ENCODE measurements at places on chromosomes 4 and X.

DNA sequence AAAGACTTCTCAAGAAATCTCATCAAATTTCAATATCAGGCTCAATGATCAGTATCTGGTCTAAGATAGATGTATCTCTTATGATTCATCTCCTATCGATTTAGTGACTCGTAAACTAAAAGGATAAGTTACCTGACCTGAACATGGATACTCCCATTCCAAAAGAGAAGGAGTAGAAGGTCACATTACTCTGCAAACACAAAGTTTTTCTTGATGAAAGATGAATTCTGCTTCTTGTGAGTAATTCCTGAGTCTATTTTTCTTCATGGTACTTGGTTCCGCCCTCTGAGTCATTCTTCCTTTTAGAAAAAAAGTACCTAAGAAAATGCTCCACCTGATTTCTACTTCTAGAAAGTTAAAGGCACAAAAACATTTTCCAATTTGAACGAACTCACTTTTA lies 223.1 kb upstream of the SLIT2 start:
- DNase-seq: no peak

- DNase-seq: no peak
Measured at GRCh38 chr4:33302321-33302720, 2582.2 kb downstream of the PCDH7 start.

DNA sequence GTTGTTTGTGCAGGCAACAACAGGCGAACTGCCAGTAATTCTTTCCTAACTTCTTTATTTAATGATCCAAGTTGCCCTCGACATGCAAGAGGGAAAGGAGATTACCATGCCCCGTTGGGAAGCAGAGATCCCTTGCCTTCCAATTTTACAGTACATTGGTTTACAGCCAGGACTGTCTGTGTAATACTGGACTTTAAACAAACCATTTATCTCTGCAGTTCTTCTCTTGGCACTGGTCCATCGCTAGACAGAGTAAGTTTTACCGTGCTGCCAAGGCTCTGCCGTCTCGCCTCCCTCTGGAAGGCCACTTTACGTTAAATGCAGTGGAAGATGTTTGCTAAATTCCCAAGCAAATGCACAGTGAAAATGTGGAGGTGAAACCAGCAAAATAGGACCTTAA lies 660.3 kb upstream of the PRKX start:
- no peak for DNase-seq

DNA sequence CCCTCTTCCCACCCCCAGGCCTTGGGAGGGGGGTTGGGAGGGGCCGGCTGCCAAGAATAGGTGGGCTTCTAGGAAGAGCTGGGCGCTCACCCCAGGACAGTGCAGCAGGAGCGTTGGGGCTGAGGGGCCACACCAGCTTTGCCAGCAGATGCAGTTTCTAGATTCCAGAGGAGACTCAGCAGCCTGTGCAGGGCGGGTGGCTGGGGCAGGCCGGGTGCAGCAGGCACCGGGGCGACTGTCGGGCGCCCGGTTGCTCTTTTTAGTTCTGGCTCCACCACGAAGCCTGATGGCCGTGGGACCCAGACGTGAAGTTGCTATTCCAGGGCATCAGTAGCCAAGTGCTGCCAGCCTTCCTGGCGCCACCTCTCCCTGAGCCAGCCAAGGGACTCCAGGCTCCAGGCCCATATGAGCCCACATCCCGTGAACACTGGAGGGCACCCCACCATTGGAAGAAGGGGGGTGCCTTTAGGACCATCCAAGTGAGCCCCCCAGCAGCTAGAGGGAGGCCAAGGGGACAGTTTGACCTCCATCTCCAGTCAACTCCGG lies 5.8 kb downstream of the SSR4 start:
- no peak for DNase-seq

- DNase-seq: no peak
Measured at GRCh38 chrX:112867570-112867969, 26.9 kb upstream of the AMOT start.

DNA sequence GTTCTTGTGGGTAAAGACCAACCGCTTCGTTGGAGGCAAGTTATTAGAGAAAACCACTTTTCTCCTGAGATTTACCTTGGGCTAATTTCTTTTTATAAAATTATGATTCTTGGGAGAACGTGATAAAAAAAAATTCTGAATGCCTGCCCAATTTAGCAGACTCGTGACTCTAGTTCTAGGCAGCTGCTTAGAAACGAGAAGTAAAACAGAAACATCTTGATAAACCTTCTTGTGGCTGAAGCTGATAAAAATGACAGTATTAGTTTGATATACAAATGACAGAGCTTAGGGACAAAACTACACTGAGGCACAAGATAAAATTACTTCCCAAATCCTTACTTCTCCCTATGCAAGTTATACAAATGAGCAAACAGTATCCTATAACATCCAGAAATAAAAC lies 458.9 kb upstream of the TEX13C start:
- no peak for DNase-seq

- DNase-seq: no peak
Measured at GRCh38 chr4:19278665-19279064, 973.0 kb upstream of the SLIT2 start.

GRCh38 chrX:143615851-143616250 lies 20.1 kb downstream of the SLITRK4 start:
- DNase-seq: no peak

DNA sequence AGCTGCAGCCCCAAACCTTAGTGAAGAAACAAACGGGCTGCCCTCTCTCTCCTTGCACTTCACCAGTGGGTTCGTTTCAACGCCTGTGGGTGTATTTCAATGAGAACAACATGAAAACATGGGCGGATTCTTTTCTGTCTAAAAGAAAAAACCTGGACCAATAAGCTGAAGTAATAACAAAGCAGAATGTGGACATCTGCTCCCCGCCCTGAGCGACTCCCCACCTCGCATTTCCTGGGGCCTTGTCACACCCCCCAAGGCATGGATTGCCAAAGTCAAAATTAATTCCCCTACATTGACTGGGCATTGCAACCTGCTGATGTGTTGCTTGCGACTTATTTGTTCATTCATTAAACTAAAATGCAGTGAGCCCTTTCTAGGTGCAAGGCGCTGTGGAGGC lies 142.9 kb downstream of the BCOR start:
- DNase-seq: no peak

DNA sequence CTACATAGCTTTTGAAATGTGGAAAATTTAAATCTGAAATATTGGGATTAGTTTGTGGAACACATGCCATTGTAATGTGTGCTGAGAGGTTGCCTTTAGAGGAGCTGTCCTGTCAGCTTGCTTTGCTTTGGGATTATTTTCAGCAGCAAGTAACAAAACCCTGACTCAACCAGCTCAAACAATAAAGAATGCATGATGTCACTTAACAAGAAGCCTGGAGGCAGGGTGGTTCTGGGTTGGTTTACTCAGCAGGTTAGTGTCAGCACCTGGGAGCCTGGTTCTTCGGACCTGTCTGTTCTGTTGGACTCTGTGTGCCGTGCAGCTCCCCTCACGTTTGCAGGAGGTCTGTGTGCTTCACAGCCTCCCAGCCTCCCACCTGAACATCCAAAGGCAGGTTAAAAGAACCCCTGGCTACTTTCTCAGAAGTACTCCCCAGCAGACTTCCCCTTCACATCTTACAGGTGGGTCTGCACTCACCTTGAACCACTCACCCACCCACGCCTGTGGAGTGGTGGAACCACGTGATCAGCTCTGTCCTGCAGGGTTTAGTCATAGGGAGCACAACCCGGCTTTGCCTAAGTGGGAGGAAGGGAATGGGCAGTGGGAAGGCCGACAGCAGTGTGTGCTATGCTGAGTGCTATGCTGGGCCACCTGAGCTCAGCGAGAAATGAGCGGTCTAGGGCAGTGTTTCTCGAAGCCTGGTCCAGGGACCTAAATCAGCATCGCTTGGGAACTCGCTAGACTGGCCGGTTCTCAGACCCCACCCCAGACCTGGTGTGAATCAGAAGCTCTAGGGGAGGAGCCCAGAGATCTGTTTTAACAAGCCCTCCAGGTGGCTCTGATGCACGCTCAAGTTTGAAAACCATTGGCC lies 20.4 kb downstream of the TMEM131L start:
- no peak for DNase-seq

DNA sequence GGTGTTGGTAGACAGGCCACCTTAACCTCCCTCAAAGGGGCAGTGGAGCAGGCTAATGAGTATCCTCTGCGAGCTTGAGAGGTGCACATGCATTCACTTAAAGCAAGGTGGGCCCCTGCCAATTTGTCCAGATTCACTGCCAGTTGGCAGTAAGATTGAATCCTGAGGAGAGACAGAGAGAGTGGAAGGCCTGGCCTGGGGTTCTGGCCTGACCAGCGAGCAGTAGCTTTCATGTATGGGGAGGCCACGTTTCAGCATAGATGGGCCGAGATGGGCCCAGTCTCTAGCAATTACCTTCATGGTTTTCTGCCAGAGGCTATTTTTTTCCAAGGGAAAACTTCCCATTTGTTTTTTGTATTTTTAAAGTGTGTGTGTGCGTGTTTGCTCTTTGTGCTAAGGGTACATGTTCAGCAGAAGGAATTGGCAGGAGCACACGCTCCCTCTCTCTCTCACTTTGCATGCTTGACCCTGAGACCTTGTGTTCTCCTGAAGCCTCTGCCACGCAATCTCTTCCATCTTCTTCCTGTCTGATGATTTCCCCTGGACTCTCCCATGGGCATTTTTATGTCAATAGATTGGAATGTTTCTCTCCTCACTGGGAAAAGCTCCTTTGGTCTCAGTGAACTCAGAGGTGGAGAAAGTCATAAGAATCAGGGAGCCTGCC lies 215.8 kb upstream of the SFRP2 start:
- no peak for DNase-seq

GRCh38 chr4:144141493-144141892 lies 975 bp upstream of the GYPA start:
- DNase-seq: no peak

GRCh38 chr4:156784970-156785369 lies 186.6 kb downstream of the PDGFC start:
- no peak for DNase-seq

GRCh38 chr4:154125340-154125739 lies 336.5 kb upstream of the SFRP2 start:
- no peak for DNase-seq

DNA sequence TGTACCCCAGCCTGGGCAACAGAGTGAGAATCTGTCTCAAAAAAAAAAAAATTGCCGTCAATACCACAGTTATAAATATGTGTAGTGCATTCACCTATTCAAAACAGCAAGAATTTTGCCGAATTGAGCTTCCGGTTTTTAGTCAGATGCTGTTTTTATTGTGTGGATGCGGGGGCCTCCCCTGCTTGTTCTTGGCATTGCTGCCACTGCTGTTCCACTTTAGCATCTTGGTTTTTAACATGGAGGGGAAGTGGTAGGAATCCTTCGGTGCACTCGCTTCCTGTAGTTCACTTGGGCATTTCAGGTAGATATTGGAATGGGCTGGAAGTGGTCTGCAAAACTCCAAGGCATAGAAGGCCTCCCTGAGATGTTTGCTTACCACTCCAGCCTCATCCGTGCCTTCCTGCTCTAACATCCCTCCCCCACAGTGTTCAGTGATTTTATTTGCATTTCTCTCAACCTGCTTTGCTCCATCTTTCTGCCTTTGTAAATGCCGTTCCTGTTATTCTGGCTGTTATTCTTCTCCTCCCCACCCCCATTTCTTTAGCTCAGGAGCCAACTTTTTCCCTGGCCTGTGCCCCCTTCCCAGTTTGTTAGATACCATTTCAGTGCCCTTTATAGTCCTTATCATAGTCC lies 25.5 kb downstream of the MOB1B start:
- no peak for DNase-seq

DNA sequence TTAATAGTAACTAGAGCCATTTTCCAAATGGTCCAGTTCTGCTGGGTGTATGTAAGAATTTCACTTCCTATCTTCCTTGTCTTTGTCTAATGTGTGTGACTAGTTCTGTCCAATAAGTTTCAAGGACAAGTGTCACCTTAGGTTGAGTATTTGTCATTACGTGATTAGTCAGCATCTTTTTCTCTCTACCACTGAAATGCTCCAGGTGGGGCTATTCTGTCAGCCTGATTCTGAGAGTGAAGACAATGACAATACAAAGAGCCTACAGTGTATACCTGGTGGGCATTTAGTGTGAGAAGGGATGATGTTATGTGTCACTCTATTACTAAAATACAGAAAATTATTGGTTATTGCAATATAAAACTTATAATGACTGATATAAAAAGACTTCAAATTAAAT lies 876.3 kb downstream of the C4orf33 start:
- no peak for DNase-seq

DNA sequence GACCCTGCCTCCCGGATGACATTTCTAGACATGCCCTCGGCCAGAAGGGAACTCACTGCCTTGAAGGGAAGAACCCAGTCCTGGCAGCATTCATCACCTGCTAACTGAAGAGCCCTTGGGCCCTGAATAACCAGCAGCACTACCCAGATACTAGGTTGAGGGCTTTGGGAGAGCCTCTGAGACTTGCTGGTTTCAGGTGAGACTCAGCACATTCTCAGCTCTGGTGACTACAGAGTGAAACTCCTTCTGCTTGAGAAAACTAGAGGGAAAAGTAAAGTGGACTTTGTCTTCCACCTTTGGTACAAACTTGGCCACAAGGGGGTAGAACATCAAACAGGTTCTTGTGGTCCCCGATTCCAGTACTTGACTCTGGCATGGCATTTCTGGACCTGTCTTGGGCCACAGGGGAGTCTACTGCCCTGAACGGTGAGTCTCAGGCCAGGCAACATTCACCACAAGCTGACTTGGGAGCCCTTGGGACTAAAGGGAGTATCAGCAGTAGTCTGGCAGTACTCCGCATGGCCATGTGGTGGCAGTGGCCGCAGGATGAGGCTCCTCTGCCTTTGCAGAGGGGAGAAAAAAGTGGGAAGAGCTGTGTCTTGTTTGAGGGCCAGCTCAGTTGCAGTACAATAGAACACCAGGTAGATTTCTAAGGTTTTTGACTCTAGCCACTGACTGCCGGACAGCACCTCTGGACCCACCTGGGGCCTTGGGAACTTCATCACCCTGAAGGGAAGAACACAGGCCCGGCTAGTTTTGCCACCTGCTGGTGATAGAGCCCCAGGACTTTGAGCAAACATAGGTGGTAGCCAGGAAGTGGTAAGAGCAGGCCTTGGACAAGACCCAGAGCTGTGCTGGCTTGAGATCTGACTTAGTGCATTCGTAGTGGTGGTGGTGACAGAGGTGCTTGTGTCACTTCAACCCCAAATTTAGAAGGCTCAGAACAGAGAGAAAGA lies 414.8 kb downstream of the OPHN1 start:
- no peak for DNase-seq

DNA sequence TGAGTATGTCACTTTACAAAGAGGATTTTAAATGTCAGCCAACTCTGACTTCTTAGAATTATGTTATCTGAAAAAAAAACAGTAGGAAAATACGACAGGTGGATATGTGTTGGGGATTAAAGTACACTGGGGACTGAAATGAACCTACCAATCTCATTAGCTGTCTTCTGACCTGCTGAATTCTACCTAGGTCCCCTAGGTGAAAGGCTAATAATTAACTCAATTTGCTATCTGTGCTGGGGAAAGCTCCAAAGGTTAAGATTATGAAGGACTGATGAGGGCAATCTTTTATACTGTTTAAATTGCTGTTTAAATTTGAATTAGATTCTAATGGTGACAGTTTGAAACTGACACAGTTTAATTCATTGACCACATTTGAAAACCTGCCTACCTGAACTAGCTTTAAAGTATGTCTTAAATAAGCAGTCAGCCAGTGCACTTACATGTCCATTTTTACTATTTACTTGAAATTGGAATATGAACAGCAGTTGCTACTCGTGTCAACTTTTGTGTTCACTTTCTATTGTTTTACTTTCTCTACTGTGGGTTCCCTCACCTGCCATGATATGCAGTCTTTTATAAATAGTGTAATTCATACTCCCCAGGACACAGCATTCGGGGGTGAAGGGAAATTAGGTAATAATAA lies 977.3 kb downstream of the C4orf33 start:
- DNase-seq: no peak
